Activated CD8-positive, alpha-beta memory T cell treated with anti-CD3 and anti-CD28 coated beads for 1 hour (primary cell): ENCODE measurements at places on chromosomes 5 and 9.

- no peak for DNase-seq
Measured at GRCh38 chr5:174552428-174552827, 172.0 kb upstream of the MSX2 start.

DNA sequence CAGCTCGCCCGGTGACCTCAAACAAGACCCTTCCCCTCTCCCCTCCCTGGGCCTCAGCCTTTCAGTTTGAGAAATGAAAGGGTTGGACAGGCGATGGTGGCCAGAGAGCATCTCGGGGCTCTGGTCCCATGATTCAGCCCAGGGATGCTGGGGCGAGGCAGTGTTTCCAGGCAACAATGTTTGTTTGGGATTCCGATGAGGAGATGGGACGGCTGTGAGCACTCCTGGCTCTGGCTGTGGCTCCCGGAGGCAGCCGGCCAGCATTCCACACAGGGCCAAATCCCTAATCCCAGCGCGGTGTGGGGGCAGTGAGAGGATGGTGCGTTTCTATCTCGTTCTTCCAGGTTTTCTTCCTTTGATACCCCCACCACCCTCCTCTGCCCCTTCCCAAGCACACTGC lies 66.0 kb downstream of the HMCN2 start:
- no peak for DNase-seq

GRCh38 chr5:6373081-6373846 lies 5.1 kb downstream of the MED10 start:
- no peak for DNase-seq

DNA sequence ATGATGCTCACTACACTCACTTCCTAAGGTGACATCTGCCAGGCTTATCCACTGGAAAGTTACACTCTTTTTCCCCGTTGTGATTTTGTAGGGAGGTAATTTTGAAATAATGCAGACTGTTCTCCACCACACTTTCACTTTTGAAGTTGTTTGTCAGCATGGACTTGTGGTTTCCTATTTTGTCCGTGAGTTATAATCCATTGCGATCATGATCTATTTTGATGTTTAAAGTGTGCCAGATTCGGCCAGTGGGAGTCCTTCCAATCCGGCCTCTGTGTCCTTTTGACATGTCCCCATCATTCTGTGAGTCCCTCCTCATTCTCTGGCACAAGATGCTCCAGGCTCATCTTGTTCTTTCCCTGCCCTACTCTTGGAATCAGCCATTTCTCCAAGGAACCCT lies 211.3 kb upstream of the KLF4 start:
- no peak for DNase-seq

DNA sequence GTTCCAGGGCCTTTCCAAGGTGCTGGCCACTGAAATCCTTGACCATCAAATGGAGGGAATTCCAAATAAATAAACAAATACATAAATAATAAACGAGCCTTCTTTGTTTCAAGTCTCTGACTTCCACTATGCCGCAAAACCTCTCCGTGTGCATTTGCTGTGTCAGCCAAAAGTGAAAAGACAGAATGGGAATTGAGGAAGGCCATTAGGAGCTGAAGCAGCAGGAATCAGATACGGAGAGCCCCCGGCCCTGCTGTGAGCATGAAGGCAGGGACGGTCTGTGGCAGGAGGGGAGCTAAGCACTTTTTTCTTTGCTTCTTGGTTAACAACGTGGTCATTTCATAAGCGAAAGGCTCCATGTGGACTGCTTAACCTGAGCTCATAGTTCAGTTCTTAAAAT lies 26.1 kb downstream of the PLPPR1 start:
- no peak for DNase-seq

DNA sequence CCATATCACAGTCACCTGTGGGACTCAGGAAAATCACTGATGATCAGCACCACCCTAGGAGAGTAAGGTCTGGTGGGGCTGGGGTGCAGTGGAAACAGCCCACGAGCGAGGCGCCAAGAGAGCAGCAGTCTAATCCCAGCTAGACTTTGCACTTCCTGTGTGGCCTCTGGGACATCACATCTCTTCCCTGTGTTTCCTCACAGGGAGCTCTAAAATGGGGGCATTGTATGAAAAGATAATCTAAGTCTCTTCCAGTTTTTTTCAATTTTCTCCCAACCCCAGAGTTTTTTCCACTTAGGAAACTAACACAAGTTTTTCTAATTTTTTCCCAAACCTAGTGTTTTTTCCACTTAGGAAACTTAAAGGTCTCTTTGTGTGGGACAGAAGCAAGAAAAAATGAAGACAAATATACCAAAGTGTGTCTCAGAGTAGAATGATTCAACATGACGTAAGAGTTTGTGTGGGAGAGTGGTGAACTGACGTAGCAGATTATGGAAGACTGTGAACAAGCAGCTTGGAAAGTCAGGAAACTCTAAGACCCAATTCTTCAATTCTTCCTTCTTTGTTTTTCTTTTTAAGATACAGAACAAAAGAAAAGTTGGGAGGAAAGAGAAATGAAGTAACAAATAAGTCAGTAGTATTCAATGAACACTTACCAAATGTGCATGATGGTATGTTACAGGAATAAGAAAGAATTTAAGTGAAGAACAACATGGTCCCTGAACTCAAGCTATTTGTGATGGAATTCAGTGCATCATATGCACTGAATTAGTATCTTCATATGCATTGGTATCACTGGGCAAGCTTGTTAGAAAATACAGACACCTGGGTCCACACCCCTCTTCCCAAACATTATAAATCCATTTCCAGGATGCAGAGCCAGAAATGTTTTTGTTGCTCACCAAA lies 51.3 kb downstream of the LHFPL2 start:
- DNase-seq = no peak

- no peak for DNase-seq
Measured at GRCh38 chr5:81839034-81839433, 88.1 kb upstream of the SSBP2 start.

DNA sequence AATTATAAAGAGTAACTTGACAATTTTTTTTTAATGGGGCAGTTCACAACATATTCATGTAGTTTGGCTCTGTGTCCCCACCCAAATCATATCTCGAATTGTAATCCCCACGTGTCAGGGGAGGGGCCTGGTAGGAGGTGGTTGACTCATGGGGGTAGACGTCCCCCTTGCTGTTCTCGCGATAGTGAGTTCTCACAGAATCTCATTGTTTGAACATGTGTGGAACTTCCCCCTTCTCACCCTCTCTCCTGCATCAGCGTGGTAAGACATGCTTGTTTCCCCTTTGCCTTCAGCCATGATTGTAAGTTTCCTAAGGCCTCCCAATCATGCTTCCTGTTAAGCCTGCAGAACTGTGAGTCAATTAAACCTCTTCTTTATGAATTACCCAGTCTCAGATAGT lies 40.7 kb downstream of the FBXW11 start:
- no peak for DNase-seq

DNA sequence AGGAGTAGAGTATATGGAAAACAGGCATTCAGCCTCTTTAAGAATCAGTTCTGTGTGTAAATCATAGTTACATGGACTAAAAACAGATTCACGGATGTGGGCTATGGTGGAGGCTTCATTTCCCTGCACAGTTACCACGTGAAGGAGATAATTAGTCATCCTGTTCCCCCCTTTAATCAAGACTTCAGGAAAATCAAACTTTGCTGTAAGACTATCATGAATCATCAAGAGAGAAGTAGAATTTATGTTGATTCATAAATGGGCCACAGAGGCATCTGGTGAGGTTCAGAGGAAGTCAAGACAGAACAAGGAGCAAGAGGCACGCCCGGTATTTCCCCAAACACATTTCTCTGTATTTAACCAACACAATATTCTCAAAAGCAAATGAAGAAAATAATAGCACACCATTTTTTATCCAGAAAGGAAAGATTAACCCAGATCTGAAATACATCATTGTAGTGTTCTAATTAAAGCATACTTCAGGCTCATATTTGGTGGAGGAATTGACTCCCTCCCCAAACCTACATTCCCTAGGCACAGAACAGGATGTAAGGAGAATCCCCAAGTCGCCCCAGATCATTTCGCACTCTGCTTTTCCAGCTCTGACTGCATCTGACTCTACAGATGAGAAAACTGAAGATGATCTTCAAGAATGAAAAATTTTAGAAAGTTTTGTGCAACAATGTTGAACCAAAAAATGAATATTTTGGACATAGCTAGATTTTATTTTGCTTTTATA lies 175.8 kb upstream of the GAS1 start:
- no peak for DNase-seq

- DNase-seq = no peak
Measured at GRCh38 chr5:135208555-135208902, 174.5 kb upstream of the PITX1 start.

DNA sequence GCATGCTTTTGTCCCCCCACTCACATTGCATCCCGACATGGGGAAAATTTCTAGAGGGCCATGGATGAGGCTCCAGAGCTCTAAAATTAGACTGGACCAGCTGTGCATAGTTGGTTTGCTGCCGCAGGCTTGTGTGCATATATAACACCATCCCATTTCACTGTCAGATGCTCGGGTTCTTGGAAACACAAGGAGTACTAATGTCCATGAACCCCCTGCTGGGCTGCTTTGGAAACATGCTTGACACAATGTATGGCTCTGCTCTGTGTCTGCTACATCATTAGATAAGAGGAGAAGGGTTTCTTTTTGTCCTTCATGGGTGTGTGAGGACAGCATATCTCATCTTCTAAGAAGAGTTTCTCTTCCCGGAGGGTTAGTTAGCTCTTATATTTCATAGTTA lies 292.1 kb upstream of the RORB start:
- DNase-seq = no peak

- DNase-seq = no peak
Measured at GRCh38 chr9:28774433-28775235, 1201.4 kb upstream of the C9orf72 start.

- peak; percentile 8 for DNase-seq
Measured at GRCh38 chr9:77455312-77455927, 192.7 kb downstream of the GNA14 start.

- DNase-seq = no peak
Measured at GRCh38 chr5:88672644-88673252, 210.2 kb downstream of the MEF2C start.

DNA sequence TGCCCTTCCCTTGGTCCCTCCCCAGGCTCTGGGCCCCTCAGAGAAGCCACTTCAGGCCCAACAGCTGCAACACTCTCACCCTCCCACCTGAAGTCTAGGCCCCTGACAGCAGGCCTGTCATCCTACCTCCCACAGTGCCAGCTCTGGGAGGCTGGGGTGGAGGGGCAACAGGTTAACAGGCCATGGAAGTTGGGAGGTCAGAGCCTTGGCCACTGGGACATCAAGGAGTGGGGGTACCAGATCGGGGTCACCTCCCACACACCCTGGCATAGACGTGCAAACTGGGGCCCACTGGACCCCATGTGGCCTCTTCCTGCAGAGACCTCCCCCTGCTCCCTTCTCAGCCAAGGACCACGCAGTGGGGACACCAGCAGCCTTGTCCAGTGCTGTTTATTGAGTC lies 2.8 kb downstream of the SSNA1 start:
- no peak for DNase-seq

GRCh38 chr9:90114641-90115425 lies 510.0 kb downstream of the GADD45G start:
- DNase-seq = no peak

DNA sequence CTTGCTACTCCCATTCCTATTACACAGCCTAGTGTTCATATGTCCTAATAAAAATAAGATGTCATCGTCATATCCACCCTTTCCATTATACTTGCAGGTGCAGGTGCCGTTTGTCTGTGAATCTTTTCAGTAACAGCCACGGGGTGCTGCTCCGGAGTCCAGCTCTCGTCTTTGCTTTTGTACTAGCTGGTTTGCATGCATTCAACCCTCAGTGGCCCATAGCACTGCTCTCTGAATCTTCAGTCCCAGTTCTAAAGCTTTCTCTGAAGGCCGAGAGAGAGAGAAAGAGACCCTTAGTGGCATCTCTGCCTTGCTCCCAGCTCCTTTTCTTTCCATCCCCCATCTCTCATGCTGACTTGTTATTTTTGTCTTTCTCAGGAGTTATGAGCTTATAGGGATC lies 468.5 kb downstream of the TMEM232 start:
- DNase-seq = no peak

DNA sequence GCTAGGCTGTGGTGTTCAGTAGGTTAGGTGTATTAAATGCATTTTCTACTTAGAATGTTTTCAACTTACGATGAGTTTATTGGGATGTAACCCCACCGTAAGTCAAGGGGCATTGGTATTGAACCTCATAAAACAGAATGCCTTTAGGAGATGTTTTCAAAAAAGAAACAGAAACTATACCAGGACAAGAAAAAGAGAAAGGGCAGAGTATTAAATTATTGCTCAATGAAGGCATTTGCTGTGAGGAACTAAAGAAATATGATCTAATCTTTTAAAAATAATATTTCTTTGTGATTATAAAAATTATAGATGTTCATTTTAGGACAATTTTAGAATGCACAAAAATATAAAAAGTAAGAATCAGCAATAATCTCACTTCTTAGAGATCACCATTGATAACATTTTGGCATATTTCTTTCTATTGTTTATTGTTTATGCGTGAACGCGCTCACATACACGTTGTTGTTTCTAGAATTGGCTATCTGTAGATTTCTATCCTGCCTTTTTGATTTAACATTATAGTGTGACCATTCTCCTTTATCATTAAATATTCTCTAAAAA lies 8.0 kb downstream of the GALNT12 start:
- DNase-seq = no peak

GRCh38 chr5:56259002-56259511 lies 25.9 kb upstream of the ANKRD55 start:
- no peak for DNase-seq

GRCh38 chr9:128428644-128429512 lies 8.2 kb downstream of the CERCAM start:
- no peak for DNase-seq

GRCh38 chr5:40631236-40631635 lies 48.5 kb upstream of the PTGER4 start:
- no peak for DNase-seq

GRCh38 chr9:92634712-92635605 lies 35.0 kb downstream of the IPPK start:
- peak; percentile 3 for DNase-seq

DNA sequence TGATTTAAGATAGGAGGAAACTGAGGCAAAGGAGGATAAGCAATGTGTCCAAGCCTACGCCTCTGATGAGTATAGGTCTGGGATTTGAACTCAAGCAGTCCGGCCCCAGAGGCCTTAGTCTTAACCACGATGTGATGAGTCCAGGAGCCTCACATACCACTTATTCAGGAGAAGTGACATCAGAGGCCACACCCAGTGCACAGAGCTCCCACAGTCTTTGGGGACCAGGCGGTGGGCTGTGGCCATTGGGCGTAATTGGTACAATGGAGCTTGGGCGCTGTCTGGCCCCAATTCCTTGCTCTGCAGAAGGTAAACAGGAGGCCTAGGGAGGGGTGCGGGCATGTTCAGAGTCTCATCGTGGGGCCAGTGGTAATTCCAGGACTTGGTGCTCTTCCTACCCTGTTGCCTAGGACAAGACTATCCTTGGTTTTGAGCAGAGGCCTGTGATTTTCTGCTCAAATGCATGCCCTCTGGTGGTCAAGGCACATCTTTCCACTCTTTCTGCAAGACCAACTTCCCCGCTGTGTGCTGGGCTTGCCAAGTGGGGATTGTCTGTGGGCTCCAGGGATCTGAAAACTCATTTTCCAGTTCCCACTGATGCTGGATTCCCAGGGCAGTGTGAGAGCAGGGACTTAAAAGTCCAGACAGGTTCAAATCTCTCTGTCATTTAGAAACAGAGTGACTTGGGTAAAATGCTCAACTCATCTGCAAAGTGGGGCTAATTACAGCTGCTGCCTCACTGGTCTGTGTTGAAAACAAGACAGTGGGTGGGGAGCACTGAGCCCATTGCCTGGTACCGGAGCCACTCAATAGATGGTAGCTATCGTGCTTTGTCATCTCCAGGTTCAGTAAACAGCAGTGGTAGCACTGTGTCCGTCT lies 15.8 kb downstream of the NDST1 start:
- DNase-seq = no peak
